Uterus (tissue), 4 donors: ENCODE measurements at places on chromosomes 2 and 18. TPM values are rescaled to one million over a fixed set of nuclear protein-coding genes. Genes with fewer than 3 reads are reported as not detected.

GRCh38 chr2:15201009-15201408 lies 360.1 kb downstream of the NBAS start:
- no peak for DNase-seq

GRCh38 chr2:21067125-21067524 lies 23.3 kb upstream of the APOB start:
- no peak for DNase-seq

PDCD1 gene
- total RNA-seq = not detected

- DNase-seq = no peak
Measured at GRCh38 chr2:238247841-238248453, 8.1 kb upstream of the HES6 start.

MC5R gene
- total RNA-seq = not detected

EIF4E2 gene
- total RNA-seq = 195 TPM

RBKS gene
- 1.6 TPM for total RNA-seq

GRCh38 chr2:199612509-199613130 lies 154.9 kb upstream of the SATB2 start:
- DNase-seq = no peak

STK39 gene
- 23.6 TPM for total RNA-seq
